ENCODE measurements at places on chromosomes 4 and X.

GRCh38 chr4:8353912-8354453 lies 84.4 kb downstream of the HTRA3 start:
- DNase-seq: no peak

- no peak for DNase-seq
Observed at GRCh38 chr4:99846891-99847290, 30.3 kb downstream of the DAPP1 start.

DNA sequence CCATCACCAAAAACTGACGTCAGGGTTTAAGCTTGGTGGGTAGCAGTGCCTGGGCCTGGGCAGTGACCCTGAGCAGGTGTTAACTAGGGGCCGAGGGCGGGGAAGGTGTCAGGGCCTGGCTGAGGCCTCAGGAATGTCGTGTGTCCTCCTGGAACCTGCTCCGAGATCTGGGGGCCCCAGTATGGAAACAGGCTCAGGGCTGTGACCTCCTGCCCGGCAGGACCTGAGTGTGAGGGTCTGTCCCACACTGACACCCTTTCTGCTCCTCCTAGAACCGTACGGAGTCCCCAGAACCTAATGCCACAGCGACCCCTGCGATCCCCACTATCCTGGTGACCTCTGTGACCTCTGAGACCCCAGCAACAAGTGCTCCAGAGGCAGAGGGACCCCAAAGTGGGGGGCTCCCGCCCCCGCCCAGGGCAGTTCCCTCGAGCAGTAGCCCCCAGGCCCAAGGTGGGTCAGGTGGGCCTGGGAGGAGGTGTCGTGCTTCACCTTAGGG lies 741 bp downstream of the HGFAC start:
- no peak for DNase-seq

DNA sequence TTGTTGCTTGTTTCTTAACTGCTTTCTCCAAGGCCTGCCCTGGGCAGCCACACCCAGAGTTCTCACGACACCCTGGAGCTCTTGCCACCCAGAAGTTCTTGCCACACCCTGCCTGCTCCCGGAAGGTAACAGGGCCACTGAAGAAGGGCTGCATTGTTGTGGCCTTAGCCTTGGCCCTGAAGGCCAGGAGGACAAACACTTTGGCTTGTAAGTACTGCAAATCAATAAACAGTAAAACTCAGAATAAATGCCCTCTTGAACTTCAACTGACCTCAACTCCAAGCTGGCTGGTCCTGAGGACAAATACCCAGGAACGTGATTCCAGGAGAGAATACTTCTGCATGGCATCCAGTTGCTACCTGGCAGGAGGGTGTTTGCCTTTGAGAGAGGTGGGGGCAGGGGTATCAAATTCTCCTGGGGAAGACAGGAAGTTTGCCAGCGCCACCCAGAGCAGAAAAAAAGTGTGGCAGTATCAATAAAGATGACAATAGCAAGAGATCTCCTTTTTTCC lies 54.1 kb downstream of the TLR10 start:
- DNase-seq: peak; percentile 84

DNA sequence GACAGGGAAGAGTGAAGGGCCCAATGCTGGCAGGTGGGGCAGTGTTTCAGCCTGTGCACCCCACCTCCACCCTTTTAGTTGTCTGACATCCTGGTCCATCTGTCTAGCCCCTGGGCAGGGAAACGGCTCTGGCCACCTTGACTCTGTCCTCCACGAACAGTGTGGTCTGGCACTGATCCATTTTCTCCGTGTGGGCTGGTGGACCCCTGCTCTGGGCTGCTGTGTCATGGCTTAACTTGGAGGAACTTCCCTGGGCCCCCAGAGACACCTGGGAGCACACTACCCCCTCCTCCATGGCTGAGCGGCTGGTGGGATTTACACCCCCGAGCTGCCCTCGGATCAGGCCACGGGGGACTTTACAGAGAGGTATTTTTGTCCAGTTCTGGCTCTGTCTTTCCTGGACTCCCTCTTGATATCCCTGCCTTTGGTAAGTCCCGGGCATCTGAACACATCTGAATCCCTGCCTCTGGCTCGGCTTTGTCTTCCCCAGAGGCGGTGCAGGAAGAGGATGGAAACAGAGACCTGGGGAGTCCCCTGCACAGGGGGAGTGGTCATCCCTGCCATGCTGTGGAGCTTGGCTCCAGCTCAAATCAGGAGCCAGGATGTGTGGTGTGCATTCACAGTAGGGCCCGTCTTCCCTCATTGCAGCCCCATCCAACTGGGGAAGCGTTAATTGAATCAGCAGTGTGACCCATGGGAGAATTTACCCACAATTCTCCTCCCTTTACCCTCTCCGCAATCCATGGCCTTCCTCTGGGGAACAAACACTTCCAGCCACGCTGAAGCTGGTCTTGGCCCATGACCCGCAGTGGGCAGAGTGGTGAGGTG lies 6.3 kb upstream of the NKX1-1 start:
- DNase-seq: no peak

GRCh38 chr4:40969501-40969900 lies 219.7 kb downstream of the NSUN7 start:
- DNase-seq: no peak

All from hematopoietic multipotent progenitor cell treated with erythropoietin and hydrocortisone succinate and interleukin-3 and kit ligand, for 8 days (in vitro differentiated cells).